Esophagus mucosa (tissue), 1 donor: ENCODE measurements at places on chromosomes 4 and X. TPM values are rescaled to one million over a fixed set of nuclear protein-coding genes. Genes with fewer than 3 reads are reported as not detected.

Gene PLS3
- total RNA-seq, result 145 TPM

Gene UGT2B17
- total RNA-seq, result 0.20 TPM

Gene GAB3
- 0.52 TPM for total RNA-seq

Gene CNGA1
- total RNA-seq, result 7.2 TPM

Gene DKK2
- total RNA-seq, result not detected

Gene PAGE2
- not detected for total RNA-seq

Gene GYPE
- not detected for total RNA-seq

Gene CCDC120
- total RNA-seq, result 27.7 TPM

Gene NUDT11
- total RNA-seq, result 0.96 TPM

Gene DDIT4L
- 0.56 TPM for total RNA-seq

Gene TRIM61
- not detected for total RNA-seq

Gene SPANXN3
- not detected for total RNA-seq

Gene SMIM31
- total RNA-seq, result not detected

Gene CLIC2
- 2.5 TPM for total RNA-seq

Gene PARM1
- total RNA-seq, result 1.8 TPM

Gene PRKG2
- 1.3 TPM for total RNA-seq

Gene TRMT10A
- total RNA-seq, result 3.9 TPM
